ENCODE measurements at places on chromosomes 3 and 15. TPM values are rescaled to one million over a fixed set of nuclear protein-coding genes. Genes with fewer than 3 reads are reported as not detected.

- DNase-seq = no peak
These were observed 291.0 kb upstream of the SATB1 start for GRCh38 chr3:18716101-18716500.

DNA sequence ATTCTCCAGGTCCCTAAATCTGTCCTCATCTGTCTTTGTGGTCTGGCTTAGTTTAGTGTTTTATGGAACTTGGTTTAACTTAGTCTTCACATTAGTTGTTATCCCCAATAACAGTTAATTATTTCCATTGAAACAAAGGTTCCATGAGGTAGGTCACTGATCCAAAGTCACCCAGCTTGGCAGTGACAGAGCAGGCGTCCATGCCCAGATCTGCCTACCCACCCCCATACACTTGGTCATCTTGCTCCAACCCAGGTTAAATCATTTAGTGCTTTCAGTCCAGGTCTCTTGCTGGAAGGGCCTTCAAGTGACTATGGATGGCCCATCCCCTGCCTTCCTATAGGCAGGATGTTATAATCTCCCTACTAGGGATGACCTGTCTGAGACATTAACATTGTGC lies 127.4 kb downstream of the MYRIP start:
- no peak for DNase-seq

GRCh38 chr3:74124782-74125181 lies 489.7 kb downstream of the CNTN3 start:
- DNase-seq = no peak

DNA sequence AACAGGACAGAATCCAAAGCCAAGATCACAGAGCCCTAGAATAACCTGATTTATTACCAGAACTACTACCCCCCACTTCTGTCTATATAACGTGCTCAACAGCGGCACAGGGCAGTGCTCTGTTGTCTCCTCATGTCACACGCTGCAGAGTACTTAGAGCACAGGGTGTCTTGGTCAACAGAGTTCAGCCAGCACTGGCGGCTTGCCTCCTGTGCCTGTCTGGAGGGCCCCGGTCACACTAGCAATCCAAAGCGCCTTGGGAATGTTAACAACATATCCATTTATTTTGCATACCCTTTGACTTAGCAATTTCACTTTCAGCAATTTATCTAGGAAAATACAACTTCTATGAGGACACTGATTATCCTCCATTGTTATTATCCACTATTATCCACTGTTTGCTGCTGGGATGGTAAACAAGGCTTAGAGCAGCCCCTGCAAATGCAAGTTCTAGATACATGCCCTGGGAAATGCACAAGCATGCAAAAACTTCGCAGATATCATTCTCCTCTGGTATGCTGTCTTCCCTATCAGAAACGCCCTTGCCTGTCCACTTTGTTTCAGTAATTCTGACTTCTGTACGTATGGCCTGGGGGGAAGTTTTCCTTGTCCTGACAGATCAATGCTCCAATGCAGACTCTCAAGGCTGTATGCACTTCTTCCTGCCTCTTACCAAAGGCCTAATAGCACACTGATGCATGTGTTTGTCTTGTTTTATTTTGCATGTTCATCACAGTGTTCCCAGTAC lies 86.2 kb upstream of the OCA2 start:
- no peak for DNase-seq

DNA sequence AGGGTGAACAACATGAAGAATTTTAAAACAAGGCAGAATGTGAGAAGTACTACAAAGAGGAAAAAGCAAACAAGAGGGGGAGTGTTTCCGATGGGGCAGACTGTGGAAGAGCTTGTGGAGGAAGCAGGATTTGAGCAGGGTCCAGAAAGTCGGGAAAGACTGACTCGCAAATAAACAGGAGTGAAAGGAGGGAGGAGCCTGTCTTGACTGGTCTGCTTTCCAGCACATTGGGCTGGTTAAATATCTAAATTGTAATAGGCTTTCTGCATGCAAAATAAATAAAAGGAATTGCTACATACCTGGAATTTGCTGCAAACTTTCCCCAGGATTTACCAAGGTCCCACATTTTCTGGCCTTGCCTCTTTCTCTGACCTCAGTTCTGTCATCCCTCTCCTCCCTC lies 132.1 kb downstream of the RORA start:
- no peak for DNase-seq

DNA sequence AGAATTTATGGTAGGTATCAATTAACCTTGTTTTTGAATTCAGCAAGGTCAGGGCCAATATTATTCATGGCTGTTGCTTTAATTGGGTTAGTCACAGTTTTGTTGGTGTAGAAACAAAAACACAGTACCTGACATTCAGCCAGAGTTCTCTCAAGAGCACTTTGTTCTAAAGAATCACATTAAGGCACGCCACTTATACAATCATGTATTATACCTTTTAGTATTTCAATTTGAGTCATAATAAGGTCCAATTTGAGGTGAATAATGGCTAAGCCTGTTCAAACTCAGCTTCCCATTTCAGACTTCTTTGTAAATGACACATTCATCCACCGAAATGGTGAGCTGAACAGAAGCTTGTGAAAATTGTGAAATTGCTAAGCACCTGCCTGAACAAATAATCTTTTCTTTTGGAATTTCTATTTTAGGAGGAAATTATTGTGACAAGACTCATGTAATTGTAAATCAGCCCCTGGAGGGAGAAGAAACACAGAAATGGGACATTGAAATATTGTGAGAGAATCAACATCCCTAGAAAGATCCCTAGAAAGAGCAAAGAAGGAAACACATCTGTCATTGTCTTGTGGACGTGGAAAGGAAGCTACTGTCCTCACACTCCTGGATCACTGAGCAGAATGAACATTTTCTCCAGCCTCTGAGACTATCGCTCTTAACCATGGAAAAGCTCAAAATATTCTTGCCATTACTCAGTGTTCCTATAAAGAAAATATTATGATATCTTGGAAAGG lies 29.3 kb downstream of the RIOX2 start:
- DNase-seq = no peak

- DNase-seq = no peak
These were observed 24.5 kb upstream of the GMNC start for GRCh38 chr3:190886945-190887344.

DNA sequence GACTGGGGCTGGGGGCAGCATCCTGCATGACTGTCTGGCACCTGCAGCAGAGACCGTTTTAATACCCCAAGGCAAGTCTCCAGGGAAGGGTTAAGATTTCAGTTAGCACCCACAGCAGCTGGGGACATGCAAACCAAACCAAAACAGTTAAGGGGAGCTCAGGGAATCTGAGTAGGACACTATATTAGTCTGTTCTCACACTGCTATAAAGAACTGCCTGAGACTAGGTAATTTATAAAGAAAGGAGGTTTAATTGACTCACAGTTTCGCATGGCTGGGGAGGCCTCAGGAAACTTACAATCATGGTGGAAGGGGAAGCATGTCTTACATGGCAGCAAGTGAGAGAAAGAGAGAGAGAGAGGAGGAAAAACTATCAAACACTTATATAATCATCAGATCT lies 25.3 kb downstream of the GALNT15 start:
- no peak for DNase-seq

DNA sequence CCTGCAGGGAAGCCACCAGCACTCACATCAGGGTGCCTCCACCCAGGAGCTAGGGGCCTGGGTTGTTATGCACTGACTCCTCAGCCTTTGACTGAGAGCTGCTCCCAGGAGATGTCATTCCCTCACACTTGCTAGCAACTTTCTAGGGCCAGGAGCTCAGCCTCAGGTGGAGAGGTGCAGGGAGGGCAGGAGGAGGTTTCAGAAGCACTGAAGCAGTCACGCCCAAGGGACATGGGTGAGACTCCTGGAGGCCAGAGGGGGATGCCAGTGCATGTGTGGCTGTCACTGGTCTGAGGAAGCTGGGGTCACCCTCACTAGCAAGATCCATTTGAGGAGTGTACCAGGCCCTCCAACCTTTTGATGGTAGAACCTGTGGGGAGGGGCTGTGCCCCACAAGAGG lies 271.2 kb downstream of the PLCL2 start:
- no peak for DNase-seq

DNA sequence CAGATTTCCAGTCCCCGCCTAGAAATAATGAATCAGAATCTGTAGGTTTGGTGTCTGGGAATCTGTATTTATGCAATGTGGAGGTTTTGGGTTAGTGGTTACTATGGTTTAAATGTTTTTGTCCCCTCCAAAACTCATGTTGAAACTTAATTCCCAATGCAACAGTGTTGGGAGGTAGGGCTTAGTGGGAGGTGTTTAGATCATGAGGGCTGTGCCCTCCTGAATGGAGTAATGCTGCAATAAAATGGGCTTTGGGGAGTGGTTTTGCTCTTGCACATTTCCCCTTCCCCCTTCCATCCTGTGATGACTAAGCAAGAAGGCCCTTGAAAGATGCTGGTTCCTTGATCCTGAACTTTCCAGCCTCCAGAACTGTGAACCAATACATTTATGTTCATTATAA lies 9.2 kb upstream of the RFC4 start:
- no peak for DNase-seq

- no peak for DNase-seq
These were observed 80.5 kb upstream of the OSBPL11 start for GRCh38 chr3:125675791-125676190.

GRCh38 chr3:190491533-190492054 lies 22.3 kb upstream of the IL1RAP start:
- no peak for DNase-seq

DNA sequence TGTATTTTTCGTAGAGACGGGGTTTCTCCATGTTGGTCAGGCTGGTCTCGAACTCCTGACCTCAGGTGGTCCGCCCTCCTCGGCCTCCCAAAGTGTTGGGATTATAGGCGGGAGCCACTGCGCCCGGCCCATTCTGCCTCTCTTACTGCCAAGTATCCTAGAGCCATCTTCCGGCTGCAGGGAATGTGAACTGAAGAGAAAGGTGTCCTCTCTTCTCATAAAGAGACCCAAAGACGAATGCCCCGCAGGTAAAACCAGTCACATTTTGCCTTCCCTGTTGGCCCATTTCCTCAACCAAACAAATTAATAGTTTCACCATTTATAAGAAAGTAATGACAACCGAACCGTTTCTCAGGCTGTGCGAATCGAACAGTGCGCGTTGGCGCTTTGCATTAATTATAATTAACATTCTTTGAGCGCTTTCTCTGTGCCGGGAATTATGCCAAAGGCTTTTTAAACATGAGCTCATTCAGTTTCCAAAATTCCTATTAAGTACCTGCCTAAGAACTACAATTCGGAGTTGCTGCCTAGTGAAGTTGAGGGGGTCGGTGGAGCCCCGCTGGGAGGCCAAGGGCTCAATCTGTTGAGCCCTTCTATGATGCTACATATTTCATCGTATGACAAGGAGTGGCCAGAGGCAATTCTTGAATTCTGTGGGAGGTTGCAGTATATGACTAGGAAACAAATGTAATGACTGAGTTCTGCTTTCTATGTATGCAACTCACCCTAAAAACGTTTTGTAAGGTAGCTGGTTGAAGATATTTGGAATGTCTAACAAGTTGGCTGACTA lies 819 bp upstream of the RPL24 start:
- DNase-seq = no peak

DNA sequence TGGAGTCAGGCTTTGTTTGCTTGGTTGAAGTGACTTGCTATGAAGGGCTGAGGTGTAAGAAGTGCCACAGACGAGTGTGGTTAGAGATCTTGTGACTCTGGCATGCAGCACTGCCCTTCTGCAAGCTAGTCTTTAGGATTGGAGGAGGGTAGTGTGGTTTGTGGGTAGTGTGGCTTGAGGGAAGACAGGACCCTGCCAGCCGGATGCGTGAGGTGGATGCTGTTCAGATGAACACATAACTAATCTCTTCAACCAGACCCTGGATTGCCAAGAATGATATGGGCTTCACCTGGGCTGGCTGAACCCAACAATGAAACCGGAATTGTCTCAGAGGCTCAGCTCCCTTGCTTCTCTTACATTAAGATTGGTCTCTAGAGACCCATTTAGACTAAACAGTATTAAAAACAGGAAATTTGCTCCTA lies 32.7 kb downstream of the STARD9 start:
- peak; percentile 84 for DNase-seq

- DNase-seq = no peak
These were observed 14.9 kb upstream of the AEN start for GRCh38 chr15:88606070-88606794.

- no peak for DNase-seq
These were observed 52.8 kb downstream of the NOX5 start for GRCh38 chr15:69067296-69067695.

DNA sequence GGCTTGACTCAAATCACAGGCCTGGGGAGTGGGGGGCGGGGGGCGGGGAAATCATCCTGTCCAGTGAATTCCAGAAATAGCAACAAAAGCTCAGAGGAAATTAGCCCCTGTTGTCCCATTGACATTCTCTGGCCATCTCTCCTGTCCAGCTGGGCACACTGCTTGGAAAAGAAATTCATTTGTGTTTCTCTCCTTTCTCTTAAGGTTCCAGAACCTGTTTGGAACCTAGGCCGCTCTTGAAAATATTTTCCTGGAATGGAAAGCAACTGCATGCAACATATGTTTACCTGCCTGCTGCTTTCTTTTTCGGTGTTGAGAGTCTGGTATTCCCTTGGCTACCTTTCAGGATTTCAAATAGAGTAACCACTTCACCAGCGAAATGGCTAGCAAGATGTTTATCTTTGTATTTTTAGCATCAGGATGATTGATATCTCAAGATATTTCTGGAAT lies 169.0 kb downstream of the GHSR start:
- DNase-seq = no peak

GRCh38 chr3:67689806-67690205 lies 35.4 kb upstream of the SUCLG2 start:
- no peak for DNase-seq

GRCh38 chr3:32562640-32563039 lies 8.0 kb downstream of the DYNC1LI1 start:
- no peak for DNase-seq

- DNase-seq = no peak
These were observed 277.9 kb downstream of the RPLP1 start for GRCh38 chr15:69730281-69731080.

- DNase-seq = no peak
These were observed 27.0 kb upstream of the KCTD6 start for GRCh38 chr3:58464866-58465265.

GRCh38 chr3:171428892-171429291 lies 31.3 kb downstream of the TNIK start:
- DNase-seq = no peak

The STRA6 gene
- polyA plus RNA-seq = not detected

The COLQ gene
- polyA plus RNA-seq = 18.8 TPM

The CPN2 gene
- not detected for polyA plus RNA-seq

The GOLGA8H gene
- polyA plus RNA-seq = not detected

The IGSF10 gene
- polyA plus RNA-seq = not detected

The SYNPR gene
- polyA plus RNA-seq = not detected

The ALPK3 gene
- not detected for polyA plus RNA-seq

The FAM3D gene
- not detected for polyA plus RNA-seq

The ZNF860 gene
- not detected for polyA plus RNA-seq

The TF gene
- not detected for polyA plus RNA-seq

The MKRN3 gene
- polyA plus RNA-seq = 0.68 TPM

The POLQ gene
- 0.84 TPM for polyA plus RNA-seq

The ZNF662 gene
- not detected for polyA plus RNA-seq

The NRG4 gene
- not detected for polyA plus RNA-seq

The CELSR3 gene
- polyA plus RNA-seq = 0.48 TPM

The SNRPN gene
- 272 TPM for polyA plus RNA-seq
